Hippocampal formation (tissue), 2 donors: ENCODE measurements at places on chromosomes 4 and X.

GRCh38 chr4:1151541-1151940 is 20.8 kb downstream of the SPON2 start:
- DNase-seq: no peak

DNA sequence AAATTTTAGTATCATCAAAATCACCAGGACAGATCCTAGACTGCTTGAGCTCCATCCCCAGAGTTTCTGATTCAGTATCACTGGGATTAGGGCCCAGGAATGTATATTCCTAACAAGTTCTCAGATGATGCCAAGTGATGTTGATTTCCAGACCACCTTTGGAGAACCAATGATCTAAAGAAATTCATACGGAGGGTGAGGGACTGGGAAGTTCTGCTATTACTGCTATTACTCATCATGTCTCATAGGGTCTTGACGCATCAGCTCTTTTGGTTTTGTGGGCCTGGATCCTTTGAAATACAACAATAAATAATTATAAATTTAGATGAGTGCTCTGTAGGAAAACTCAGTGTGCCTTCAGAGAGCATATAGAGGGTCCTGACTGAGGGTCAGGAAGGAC is 59.8 kb upstream of the LGI2 start:
- DNase-seq: no peak

GRCh38 chr4:71614621-71615020 is 169.3 kb downstream of the GC start:
- DNase-seq: no peak

- DNase-seq: no peak
These were observed 9.6 kb upstream of the MRPL1 start for GRCh38 chr4:77852892-77853495.
